K562 (cell line): ENCODE measurements at places on chromosomes 6 and 20. TPM values are rescaled to one million over a fixed set of nuclear protein-coding genes. Genes with fewer than 3 reads are reported as not detected.

GRCh38 chr20:5197270-5197827, 70.5 kb downstream of the CDS2 start:
- DNase-seq: no peak

DNA sequence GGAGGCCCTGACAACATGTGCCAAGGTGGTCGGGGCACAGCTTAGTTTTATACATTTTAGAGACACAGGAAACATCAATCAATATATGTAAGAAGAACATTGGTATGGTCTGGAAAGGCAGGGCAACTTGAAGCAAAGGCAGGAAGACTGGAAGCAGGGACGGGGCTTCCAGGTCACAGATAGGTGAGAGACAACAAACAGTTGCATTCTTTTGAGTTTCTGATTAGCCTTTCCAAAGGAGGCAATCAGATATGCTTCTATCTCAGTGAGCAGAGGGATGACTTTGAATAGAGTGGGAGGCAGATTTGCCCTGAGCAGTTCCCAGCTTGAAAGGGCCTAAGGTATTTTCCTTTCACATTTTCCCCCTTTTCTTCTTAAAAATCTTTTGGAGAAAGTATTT, 311.0 kb upstream of the RGS17 start:
- no peak for DNase-seq

- no peak for DNase-seq
These were observed 26.1 kb downstream of the SEC63 start for GRCh38 chr6:107931894-107932293.

DNA sequence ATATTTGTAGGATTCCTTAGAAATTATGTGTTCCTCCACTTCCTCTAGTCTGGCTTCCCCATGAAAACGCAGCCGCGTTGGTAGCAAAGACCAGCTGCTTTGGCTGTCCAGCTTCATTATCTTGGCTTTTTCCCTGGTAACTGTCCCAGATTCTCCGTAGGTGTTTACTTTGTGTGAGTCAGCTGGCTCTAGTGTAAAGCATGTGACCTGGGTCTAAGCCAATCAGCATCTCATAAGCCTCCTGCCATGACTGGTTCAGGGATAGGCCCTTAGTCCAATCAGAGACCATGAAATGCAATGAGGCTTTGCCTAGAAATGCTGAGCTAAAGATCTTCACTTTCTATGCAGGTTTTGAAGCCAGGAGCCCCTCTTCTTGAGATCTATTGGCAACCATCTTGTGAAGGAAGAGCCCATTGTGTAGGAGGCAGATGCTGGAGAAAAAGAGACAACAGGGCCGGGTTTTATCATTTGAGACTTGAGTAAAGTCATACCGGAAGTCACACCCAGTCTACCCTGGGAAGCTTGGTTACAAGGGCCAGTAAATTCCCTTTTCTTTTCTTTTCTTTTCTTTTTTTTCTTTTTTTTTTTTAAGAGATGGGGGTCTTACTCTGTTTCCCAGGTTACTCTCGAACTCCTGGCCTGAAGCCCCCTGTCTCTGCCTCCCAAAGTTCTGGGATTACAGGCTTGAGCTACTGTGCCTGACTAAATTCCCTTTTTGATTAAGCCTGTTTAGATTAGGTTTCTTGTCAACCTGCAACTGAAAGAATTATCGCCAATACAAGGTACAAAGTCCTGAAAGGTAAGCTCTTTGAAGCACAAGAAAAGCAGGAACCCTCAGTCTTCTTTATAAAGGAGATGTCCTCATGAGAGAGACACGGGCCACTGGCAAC, 256.5 kb upstream of the RREB1 start:
- DNase-seq: peak; percentile 92

- DNase-seq: no peak
These were observed 15.4 kb downstream of the FKBP1A start for GRCh38 chr20:1377341-1377871.

- DNase-seq: no peak
These were observed 156.6 kb upstream of the TAB2 start for GRCh38 chr6:149160943-149161342.

WFDC12 gene
- total RNA-seq: not detected in 2 replicates

DNA sequence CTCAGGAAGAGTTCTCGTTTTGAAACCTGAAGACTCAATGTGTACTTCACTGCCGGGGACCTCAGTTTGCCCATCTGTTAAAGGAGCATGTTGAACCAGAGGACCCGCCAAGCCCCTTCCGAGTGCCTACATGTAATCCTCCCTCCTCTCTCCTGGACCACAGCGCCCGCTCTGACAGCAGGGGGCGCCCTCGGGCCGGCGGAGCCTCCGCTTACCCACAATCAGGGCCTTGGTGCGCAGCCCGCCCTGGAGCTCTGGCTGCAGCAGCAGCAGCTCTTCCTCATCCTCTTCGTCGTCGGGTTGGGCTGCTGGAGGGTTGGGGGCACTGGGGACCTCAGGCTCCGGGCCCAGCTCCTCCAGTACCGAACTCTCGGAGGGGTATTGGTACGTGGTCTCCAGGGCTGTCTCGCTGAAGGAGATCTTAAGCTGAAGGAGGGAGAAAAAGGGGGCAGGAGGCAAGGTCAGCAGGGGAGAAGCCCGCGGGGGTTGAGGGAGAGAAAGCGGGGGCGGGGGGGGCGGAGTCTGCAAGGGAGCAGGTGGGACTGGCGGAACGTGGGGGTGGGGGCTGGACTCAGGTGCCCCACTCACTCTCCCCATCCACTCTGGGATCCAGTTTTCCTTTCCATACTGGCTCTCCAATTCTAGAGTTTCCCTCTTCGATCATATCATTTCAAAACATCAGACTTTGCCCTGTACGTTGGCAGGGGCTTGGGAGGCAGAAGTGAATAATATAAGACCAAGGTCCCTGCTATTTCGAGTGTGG, 6.3 kb upstream of the DHX16 start:
- peak; percentile 84 for DNase-seq

DNA sequence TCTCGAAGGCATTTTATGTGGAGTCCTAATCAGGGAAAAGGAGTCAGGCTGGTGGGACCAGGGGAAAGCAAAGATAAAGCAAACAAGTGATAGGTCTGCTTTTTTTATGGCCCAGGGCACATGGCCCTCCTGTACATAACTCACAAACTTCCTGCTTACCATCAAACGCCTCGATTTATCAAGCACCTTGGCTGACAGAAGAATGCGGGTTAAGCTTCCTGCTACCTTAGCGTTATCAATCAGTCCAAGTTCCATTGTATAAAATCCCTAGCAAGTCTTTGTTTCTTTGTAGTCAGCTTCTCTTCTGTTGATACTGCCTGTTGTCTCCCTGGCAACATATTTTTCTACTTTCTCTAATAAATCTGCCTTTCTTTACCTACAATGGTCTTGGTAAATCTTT, 4.1 kb upstream of the TRIM27 start:
- no peak for DNase-seq

DNA sequence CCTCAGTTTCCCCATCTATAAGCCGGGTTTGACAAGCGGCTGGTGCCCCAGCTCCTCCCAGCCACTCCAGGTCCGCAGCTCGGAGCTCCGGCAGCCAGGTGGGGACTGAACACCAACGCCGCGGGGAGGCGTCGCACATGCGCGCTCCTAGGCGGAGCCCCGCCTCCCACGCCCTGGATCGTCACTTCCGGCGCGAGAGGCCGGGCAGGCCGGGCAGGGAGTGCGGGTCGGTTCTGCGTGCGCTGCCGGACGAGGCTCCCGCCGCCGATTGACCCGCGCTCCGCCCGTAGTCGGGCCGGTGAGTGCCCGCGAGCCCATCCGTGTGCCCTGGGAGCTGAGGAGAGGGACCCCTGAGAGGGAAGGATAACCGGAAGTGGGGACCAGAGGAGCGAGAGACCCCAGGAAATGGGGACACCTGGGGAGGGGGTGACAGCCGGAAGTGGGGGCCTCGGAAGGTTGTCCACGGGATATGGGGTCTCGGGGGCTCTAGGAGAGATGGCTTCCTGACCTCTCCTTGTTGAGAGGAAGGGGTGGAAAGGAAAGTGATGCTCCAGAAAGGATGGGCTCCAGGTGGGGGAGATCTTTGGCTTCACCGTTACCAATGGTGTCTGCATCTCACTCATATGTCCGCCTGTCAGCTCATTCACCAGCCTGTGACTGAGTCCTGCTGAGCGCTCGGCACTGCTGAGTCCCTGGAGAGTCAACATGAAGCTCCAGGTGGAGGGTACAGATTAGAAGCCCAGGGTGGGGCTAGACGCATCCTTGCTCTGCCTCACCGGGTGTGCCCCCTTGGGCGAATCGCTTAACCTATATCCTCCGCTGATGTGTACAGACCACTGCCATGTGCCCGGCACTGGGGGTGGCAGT, at the start of gene TTPAL:
TSS of gene TTPAL (plus strand) at position 181 of the 867 bp plus-strand sequence. CDS start 4,126 bp downstream, outside the sequence.
- peak; percentile 94 for DNase-seq

GRCh38 chr6:32991972-32992371, 17.4 kb downstream of the HLA-DOA start:
- no peak for DNase-seq

DNA sequence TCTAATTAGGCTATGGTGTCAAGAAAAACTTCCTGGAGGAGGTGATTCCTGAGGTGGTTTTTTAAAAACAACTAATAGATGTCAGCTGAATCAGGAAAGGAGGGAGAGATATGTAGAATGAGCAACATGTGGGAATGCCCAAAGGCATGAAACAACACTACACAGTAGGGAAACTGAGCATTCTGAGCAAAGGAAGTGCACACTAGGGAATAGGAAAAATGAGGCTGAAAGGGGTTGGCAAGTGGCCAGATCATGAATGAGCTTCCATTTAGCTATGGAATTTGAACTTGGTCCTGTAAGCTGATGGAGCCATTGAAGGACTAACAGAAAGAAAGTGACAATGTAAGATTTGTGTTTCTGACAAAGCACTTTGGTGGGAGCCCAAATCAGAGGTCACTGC, 16.9 kb upstream of the SLC35F1 start:
- no peak for DNase-seq

DNA sequence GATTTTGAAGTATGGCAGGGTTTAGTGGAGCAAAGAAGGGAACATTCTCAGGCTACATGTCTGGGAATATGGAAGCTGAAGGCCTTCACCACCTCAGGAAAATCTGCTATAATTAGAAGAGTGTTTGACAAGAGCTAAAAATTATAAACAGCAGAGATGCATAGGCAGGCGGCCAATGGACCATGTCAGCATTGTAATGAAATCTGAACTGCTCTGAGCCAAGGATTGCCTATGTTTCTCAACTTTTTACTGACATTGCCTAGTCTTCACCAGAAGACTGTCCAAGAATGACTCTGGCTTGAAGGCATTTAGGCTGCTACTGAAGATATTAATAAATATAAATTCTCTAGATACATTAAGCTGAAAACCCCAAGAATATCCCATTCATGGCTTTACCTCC, 84.1 kb downstream of the C6orf52 start:
- no peak for DNase-seq

HSPA12B gene
- total RNA-seq: 0.07 TPM in 1 of 2 replicates, not detected in the other

DNA sequence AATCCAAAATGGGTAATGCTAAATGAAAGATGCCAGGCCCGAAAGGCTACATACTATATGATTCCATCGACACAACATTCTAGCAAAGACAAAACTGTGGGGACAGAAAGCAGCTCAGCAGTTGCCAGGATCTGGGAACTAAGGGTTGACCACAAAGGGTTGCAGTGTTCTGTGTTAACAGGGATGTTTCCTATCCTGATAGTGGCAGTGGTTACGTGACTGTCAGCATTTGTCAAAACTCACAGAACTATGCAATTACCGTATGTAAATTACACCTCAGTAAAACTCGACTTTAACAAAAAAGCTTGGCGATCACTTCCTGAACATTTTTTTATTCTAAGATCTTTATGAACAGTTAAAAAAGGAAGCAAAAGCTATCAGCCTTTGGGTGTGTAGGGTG, 83.9 kb downstream of the BANF2 start:
- DNase-seq: no peak

C6orf15 gene
- not detected in 2 replicates for total RNA-seq

SRMS gene
- total RNA-seq: not detected in 2 replicates

- peak; percentile 79 for DNase-seq
These were observed 1.5 kb downstream of the NOL4L start for GRCh38 chr20:32583581-32584070.

DNA sequence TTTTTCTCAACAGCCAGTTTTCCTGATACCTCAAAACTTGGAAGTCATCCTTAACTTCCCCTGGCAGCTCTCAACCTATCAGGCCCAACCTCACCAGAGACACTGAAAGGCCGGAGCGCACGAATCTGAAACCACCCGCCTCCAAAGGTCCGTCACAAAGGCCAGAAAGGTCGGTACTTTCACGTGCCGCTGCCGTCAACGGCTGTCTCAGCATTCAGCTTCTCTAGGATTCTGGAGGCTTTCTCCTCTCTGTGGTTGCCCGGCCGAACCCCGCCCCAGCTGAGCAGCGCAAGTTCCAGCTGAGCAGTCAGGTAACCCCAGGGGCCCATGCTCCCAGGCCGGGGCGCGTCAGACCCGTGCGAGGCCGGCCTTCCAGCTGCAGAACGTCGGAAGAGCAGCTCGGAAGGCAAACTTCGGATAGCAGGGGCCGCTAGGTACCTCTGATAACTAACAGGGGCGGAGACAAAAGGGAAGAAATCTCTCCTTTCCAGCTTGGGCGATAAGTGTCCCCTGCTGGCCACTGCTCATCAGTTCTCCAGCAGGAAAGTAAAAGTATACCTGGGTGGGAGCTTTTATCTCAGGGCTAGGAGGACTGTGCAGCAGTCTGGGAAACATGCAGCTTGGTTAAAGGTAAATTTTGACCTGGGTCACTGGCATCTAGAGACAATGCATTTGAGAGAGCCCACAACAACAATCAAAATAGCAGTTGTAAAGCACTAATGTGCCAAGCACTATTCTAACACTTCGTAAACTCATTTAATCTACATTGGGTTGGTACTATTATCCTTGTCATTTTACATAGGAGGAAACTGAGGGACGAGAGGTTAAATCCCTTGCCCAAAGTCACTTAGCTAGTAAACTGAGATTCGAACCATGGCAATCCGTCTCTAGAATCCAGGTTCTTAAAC, 16.1 kb downstream of the ZSCAN12 start:
- peak; percentile 70 for DNase-seq

DNA sequence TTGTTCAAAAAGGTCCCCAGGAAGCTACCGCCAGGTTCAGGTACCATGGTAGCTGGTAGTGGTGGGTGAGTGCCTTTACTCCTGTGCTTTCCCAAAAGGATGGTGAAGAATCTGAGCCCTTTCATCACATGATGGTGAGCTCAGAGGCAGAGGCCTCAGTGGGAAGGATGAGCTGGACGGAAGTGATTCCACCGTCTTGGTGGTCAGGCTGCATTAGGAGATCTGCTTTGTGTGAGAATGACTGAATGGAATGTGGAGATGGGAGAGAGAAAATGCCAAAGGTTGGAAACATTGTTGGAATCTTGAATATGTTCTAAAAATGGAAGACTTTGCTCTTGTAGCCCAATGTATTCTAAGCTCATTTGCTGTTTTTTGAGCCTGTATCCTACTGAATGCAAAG, 108.1 kb upstream of the SCP2D1 start:
- no peak for DNase-seq

DNA sequence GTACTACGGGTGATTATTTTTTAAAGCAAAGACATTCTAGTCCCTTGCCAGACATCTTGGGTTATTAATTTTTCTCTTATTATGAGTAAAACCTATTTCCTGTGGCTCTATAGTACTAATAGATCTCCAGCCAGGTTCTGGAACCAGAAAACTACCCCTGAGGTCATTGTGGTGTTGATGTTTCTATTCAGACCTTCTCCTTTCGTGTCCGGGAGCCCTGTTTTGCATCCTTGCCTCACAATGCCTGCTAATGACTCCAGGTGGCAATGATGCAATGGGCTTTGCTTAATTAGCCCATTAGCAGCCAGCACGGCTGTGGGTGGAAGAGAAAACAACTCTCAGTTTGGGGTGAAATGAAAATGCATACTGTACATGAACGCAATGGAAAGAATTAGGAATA, 62.9 kb upstream of the ARG1 start:
- DNase-seq: no peak

TRIM15 gene
- total RNA-seq: 1.2 TPM in 2 replicates

SOX4 gene
- 0.27 and 0.29 TPM in 2 replicates for total RNA-seq

LZTS3 gene
- total RNA-seq: 2.4 and 2.9 TPM in 2 replicates
